ENCODE measurements at places on chromosomes 12 and 14.

GRCh38 chr12:98208816-98209215, 306.6 kb upstream of the TMPO start:
- DNase-seq = no peak

GRCh38 chr12:56469007-56469930, 891 bp downstream of the SPRYD4 start:
- no peak for DNase-seq

DNA sequence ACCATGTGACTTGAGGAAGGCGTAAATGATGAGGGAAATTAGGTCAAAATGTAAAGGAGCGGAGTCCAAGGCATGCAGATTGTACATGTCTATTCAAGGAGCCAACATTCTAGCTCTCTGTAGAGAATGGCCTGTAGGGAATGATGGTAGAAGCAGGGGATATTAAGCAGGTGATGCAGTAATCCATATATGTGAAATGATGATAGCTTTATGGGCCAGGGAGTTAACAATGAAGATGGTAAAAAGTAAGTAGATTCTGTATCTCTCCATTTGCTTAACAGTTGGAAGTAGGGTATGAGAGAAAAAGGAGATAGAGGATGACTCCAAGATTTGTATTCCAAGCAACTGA, 33.4 kb downstream of the ARHGAP5 start:
- DNase-seq = no peak

DNA sequence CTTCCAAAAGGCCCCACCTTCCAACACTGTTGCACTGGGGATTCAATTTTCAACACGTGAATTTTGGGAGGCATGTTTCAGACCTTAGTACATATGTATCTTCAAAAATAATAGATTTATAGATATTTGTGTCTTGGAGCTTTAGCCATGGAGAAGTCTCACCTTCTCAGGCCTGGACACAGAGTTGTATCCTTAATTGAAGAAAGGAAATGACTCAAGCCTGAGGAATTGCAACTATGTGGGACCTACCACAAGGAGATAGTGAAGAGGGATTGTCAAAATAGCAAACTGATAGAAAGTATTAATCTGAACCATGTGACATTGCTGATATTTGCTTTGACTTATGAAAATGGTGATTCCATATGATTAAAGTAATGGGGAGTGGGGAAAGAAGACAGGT, 89.8 kb downstream of the ACSS3 start:
- peak; percentile 13 for DNase-seq

- DNase-seq = no peak
Measured at GRCh38 chr12:5988088-5988487, 43.0 kb upstream of the ANO2 start.

DNA sequence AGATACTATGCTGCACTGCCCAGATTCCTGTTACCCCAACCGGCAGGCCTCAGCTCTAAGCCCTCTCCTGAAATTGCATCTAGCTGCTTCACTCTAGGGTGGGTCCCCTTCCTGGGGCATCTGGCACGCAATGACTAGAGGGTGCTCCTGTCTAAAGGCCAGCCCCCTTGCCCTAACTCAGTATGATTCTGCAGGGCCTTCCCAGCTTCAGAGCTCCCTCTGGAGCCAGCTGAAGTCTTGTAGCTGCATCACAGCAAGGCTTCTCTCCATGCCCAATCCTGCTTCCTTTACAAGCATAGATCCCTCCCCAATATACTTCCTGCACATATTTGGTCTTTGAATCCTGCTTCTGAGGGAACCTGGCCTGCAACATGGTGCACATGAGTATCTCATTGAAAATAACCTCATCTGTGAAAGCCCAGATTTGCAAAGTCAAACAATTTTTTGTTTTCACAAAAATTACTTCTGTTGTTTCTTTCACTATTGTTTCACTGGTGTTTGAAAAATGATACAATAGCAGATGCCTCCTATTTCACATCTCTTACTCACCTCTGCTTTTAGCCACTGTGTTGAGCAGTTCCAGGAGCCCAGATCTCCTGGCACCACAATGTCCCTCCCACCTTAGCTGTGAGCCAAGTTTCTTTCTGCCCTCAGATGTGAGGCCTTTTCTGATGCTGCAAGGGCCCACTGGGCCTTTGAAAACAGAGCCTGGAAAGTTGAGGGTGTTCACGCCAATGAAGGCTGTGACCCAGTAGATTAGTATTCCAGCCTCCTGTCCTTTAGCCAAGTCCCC, 169.5 kb upstream of the EGLN3 start:
- no peak for DNase-seq

- no peak for DNase-seq
Measured at GRCh38 chr12:116099652-116100432, 177.7 kb downstream of the MED13L start.

DNA sequence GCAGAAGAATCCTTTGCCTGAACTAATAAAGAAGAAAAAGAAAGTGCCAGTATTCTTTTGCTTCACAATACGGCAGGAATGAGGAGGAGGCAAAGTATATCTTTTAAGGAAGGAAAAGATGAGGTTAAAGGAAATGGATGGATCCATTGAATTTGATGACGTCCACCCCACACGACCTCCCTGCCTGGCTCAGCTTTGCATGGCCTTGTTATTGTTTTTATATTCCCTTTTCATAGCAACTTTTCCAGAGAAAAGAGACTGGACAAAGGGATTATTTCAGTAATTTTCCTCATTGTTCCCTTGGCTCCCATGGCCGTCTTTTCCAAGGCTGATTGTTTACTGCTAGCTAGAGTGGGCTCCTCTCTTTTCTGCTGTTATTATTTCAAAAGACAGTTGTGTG, 123.2 kb upstream of the SEL1L start:
- DNase-seq = no peak

GRCh38 chr12:77204083-77204482, 138.7 kb upstream of the E2F7 start:
- DNase-seq = no peak

GRCh38 chr12:32146074-32146873, 39.6 kb downstream of the BICD1 start:
- DNase-seq = no peak

- DNase-seq = no peak
Measured at GRCh38 chr12:39464976-39465695, 22.2 kb upstream of the KIF21A start.

GRCh38 chr12:7146228-7146627, 16.1 kb downstream of the CLSTN3 start:
- DNase-seq = no peak

GRCh38 chr12:104427547-104427938, 29.2 kb upstream of the CHST11 start:
- DNase-seq = no peak

- DNase-seq = peak; percentile 81
Measured at GRCh38 chr12:95802482-95803270, 12.1 kb upstream of the NTN4 start.

DNA sequence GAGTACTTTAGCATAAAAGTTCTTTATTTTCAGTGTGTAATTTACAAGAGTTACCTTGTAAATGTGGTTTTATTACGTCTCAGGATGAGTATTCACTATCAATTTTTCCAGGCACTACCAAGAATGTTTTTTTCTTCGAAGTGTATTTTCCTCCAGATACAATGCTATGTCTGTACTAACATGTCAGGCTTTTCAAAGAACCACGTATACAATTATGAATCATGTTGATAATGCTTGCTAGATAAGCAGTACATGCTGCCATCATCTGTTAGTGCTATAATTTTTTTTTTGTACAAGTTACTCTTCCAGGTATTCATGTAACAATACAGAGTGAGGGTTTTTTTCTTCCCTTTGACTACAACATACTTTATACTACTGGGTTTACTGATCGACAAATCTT, 5.6 kb upstream of the KANSL2 start:
- no peak for DNase-seq

DNA sequence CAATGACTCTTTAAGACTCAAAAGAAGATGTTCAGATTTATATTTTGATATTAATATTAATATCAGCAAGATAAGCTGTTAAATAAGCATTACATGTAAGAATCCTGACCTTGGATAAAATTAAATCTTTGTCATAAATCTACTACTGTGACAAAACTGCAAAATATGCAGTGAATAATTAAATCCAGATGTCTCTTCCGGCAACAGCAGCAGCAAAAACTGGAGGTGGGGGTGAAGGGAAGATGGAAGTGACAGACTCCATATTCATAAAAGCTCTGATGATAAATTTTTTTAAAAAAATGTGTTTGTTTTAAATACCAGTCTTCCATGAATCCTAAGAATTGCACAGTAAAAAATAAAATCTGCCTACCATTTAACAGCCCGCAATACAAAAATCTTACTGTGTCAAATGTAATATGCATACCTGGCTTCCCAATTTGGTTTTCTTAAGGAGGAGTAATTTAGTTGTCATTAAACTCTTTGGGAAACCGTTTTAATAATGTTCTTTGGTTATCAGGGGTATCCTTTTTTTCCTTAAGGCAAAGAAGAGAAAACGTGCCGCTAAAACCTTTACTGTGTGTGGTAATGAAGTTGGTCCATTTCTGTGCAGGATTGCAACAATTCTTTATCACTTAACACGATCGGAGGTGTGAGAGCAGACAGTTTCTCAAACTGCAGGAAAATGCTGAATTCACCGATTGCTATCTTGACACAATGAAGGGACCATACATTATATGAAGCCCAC, 478.2 kb downstream of the DIO2 start:
- no peak for DNase-seq

DNA sequence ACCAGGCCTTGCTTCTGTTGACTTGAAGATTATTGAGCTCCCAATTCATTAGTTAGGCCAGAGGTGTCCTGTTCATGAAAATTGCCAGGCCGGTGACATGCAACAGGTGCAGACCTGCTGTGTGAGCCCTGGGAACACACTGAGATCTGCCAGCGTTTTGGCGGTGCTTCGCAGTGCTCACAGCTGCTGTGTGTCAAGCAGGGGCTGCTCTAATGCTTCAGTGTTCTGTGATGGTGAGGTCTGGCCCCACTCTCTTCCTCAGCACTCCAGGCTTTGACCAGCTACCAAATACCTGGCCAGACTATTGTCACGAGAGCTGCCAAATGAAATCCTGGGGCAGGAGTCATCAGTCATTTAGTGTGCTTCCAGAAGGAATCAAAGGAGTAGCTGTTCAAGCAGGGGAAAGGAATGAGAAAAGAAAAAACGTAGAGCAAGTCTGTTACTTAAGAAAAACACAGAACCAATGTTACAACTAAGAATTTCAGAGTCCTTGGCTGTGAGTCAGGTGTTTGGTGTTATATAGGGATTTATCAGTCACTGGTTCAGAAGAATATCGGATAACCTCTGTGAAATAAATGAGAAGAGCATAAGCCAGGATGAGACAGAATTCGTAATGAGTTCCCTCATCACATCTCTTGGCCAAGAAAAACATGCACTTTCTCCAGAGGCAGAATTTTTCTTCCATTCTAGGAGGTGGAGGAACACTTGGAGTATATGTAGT, 150.8 kb downstream of the FBXL14 start:
- DNase-seq = peak; percentile 68

DNA sequence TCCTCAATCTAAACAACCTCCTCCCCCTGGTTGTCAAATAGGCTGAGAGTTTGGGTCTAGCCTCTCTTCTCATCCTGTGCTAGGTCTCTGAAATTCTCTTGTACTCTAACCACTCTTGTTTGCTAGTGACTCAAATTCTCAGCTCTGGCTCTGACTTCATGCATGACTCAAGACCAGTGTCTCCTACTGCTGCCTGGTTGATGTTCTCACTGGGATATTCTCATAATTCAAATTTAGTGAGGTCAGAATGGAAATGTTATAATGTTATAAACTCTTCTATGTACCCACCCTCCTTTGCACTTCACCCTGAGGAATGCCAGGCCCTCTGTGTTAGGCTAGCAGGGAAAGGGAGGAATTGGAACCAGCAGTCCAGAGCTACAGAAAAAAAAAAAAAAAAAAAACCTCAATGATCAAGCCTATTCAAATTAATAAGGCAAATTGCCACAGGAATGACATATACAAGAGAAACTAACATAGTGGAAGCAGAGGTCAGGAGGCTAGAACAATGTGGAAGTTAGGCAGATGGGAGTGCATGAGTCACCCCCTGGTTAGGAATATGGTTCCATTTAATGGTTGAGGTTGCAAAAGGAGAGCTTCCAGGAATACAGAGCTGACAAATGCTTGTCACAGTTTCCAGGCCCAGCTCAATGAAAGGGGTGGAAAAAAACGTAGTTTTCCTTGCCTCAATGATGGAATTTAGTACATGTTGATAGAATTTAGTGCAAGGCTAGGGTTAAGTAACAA, 459.5 kb downstream of the RMST start:
- peak; percentile 81 for DNase-seq

GRCh38 chr12:52874573-52875435, 26.0 kb upstream of the KRT78 start:
- DNase-seq = no peak

- DNase-seq = no peak
Measured at GRCh38 chr14:50783563-50783962, 47.4 kb downstream of the NIN start.

DNA sequence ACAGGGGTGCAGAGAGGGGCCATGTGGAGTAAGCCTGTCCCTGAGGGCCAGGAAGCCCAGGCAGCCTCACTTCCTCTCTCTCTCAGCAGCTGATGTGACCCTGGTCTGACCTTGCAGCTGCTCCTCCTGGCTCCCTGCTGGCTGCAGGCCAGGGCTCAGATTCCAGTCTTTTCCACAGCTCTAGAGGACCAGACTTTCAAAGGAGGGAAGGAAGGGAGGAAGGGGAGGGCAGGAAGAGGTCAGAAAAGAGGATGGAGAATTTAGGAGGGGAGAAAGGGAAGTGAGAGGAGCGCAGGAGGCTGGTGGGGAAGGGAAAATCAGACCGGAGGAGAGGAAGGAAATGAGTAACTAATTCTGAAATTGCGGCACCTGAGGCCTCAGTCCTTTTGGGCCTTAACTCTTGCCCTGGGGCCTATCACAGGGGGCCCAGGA, 40.9 kb upstream of the VASH1 start:
- no peak for DNase-seq

GRCh38 chr12:11815397-11815796, 165.9 kb downstream of the ETV6 start:
- DNase-seq = no peak

DNA sequence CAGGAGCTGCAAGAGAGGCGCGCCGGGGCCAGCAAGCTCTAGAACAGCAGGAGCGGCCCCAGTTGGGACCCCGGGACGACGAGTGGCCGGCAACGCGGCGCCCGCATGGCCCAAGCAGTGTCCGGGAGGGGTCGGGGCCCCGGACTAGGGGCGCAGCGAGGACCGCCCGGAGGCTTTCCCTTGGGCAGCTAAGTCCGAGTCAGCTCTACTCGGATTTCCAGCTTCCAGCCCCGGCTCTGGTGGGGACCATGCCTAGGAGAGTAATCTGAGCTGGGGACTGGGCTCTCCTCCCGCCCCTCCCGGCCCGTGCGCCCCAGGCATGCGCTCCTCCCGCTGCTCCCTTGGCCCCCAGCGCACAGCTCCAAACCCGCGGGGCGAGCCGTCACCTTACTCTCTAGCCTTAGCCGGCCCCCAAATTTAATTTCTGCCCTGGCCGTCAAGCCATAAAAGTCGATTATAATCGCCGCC, 41.6 kb upstream of the CAPRIN2 start:
- peak; percentile 22 for DNase-seq

- no peak for DNase-seq
Measured at GRCh38 chr12:97745406-97746101, 282.9 kb downstream of the RMST start.
